ENCODE measurements at places on chromosomes 3 and 15. TPM values are rescaled to one million over a fixed set of nuclear protein-coding genes. Genes with fewer than 3 reads are reported as not detected.

The OIP5 gene
- 2.4 TPM for polyA plus RNA-seq

The NR2E3 gene
- 0.08 TPM for polyA plus RNA-seq

The FILIP1L gene
- polyA plus RNA-seq, result 64.5 TPM

The NCBP2 gene
- 85.9 TPM for polyA plus RNA-seq

The FEM1B gene
- 20.9 TPM for polyA plus RNA-seq

GRCh38 chr3:56125358-56126005 lies 342.8 kb downstream of the ERC2 start:
- peak; percentile 88 for DNase-seq

DNA sequence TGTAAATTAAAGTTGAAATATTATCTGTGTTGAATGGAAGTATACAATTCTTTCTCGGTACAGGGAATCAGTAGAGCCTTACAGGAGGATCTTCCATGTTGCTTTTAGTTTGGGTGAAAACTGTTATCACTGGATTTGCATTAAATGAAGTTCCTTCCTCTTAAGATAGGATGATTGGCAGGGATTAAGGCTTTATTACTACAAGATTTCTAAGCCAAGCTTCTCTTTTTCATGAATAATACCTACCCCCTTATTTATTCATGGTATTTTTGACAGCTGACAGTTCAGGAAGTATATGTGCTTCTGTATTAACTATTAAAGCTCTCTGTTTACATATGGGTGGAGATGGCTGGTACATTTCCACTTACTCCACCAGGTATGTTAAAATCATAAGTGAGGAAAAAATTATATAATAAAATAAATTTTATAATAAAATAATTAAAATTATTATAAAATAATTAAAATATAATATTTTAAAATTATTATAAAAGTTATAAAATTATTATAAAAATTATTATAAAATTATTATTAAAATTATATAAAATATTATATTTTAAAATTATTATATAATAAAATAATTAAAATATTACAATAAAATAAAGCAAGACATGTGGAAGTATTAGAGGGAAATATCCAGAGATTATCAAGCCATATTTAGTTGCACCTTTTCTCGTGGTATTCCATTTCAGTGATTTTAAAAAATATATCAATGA lies 332.9 kb downstream of the ROBO2 start:
- DNase-seq, result no peak

GRCh38 chr15:43105077-43105736 lies 631 bp downstream of the UBR1 start:
- peak; percentile 12 for DNase-seq

DNA sequence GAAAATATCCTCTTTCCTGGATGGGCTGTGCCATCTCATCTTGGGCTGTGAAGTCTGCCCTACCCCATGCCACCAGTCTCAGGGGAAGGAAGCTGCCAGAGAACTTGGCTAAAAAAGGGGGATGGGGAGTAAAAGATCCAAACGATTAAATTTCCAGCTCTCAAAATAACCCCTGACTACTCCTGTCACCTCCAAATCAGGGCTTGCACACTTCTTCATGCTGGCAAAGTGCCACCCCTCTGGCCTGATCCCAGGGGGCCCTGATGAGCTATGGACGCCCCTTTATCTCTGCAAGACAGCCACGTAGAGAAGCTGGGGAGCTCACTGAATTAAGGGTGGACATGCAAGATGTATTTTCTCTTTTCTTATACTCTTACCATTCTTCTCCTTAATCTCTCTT lies 1.2 kb upstream of the MLF1 start:
- DNase-seq, result no peak

GRCh38 chr3:171345107-171345843 lies 114.9 kb downstream of the TNIK start:
- no peak for DNase-seq

DNA sequence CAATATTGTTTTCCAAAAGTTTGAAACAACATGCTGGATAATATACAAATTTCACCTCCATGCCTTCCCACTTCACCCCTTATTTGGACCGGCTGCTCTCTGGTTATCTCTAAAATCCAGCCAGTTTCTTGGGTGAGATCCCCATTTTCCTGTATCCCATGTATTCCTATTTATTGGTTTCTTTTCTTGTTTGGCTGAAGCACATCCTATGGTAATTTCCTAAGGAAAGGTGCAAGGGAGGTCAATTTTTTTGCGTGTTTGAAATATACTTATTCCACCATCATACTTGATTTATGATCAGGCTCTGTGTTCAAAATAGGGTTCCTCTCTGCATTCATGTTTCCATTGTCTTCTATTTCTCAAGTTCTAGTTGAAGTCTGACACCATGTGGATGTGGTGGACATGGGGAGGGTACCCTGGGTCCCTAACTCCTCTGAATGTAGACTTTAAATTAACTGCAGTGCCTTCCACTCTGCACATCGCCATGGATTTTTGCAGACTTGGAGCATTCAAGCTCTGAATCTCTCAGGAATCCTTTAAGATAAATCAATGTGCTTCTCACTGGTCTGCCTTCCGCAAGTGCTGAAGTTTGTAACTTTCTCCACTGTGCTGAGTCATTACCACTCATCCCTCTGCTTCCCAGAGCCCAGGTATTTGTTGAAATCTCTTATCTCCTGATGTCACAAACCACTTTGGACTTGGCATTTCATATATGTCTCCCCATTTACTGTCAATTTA lies 52.1 kb upstream of the TLE3 start:
- peak; percentile 84 for DNase-seq

GRCh38 chr3:126538966-126539365 lies 15.0 kb downstream of the CHST13 start:
- DNase-seq, result no peak

DNA sequence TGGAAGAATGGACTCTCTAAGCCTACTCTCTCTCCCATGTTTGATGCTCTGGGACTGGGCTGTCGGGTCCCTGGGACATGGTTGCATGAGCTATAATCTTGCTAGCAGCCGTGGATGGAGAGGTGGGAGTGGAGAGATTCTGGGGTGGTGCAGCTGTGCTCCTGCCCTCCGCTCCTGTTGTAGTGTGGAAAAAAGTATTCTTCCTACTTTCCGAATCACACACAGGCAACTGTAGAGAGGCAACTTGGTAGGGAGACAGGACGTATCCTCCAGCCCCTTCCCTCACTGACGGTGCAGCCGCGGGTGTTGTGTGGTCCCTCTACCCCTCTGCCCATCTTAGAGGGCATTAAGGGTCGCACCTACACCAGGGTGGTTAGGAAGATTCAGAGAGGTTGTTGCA lies 281.4 kb upstream of the TLE3 start:
- DNase-seq, result no peak

DNA sequence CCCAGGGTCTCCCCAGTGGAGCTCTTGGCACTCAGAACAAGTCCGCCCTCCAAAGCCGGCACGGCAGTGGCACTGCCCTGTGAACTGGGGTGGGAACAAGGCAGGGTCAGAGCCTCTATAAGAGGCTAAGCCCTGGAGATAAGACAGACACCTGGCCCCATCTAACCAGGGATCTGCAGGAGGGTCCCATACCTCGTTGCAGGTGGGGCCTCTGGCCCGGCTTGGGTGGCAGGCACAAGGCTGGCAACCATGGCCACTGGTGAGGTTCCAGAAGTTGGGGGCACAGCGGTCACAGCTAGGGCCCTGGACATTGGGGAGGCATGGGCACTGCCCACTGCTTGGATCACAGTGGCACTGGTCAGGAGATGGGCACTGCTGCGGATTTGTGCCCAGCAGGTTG lies 3.6 kb upstream of the USP19 start:
- DNase-seq, result no peak

- DNase-seq, result no peak
These were observed 19.9 kb downstream of the GOLM2 start for GRCh38 chr15:44308415-44308814.

- DNase-seq, result no peak
These were observed 97.5 kb downstream of the BDH1 start for GRCh38 chr3:197458179-197458707.

DNA sequence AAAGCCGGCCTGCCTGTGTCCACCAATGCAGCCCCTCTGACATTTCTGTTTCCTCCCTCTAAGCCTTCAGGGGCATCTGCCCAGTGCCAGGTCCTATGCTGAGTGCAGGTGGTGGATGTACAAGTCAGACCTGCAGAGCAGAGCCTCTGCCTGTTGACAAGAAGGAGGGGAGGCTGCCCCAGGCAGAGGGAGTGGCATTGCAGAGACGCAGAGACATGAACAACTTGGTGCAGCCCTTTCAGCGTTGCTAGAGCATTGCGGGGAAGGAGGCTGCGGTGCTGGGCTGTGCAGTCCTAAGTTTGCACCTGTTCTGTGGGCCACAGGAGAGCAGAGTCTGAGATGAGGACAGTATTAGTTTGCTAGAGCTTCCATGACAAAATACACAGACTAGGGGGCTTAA lies 65.2 kb downstream of the LSM3 start:
- DNase-seq, result no peak

Measured in fibroblast of lung (primary cell).